ENCODE measurements at places on chromosomes 6 and 20.

DNA sequence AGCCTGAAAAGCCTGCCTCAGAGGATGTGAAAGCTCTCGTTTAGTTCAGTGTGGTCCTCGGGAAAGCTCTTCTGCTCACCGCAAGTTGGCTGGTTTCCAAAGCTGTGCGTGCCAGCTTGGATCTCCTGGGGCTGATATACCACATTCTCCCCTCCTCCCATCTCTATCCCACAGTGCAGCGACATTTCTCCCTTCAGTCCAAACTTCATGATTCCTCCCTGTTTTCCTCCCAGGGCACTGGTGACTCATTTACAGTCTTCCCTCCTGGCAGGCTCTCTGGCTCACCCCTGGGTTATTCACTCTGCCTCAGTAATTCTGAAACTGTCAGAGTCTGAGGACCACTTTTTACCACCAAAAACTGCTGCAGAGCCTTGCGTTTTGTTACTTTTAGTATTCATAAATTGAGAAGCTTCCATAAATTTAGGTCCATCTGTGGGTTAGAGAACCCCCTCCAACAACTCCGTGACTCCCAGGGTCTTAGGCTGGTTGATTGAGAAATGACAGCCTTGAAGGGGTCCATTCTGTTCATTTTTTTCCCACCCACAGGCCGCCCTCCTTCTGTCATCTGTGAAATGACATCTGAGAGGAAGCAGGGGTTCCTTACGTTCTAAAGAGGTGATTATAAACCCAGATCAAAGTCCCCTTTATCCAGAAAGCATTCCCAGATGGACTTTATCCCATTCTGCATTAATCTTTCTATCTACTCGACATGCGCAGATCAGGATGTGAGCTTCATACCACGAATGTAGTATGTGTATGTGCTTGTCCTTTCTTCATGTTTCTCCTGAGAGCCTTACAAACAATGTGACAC lies 6.1 kb downstream of the TRIM10 start:
- DNase-seq, result peak; percentile 90

- no peak for DNase-seq
Measured at GRCh38 chr6:157242791-157243190, 80.5 kb downstream of the TMEM242 start.

- no peak for DNase-seq
Measured at GRCh38 chr20:58229198-58229798, 845 bp upstream of the ANKRD60 start.

- DNase-seq, result no peak
Measured at GRCh38 chr6:144335311-144335861, 50.3 kb downstream of the UTRN start.

- peak; percentile 16 for DNase-seq
Measured at GRCh38 chr6:167031082-167031709, 32.0 kb downstream of the CEP43 start.

GRCh38 chr20:14067603-14068002 lies 72.3 kb downstream of the MACROD2 start:
- no peak for DNase-seq

DNA sequence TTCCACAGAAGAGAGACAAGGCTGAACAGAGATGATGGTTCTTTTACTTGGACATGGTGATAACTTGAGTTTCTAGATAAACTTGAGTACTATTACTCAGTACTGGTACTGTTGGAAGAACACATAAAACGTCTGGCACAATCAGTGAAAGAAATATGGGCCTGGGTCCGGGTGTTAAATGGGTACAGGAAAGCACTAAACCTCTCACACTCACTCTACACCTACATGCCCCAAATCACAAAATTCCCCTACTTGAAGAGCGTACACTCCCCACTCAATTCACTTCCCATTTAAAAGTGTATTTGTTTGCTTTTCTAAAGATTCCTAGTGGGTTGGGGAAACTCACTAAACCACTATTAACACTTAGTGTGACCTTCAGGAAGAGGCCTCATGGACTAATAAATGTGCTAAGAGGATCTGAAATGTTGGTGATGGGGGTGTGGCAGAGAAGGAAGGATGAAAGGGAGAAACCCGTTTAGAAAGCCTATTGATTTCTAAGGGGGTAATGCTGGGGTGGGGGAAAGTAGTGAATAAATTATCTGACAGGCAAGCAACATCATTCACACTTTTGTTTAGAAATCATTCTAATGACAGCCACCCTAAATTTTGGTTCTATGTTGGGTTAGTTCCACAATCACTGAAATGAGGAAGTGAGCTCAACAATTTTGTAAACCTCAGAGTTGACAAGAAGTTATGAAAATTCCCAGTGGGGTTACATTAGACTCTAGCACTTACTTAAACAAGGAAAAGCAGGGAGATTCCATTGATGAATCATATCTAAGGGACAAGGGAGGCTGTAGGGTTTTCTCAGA lies 222.6 kb upstream of the MARCKS start:
- DNase-seq, result peak; percentile 85

DNA sequence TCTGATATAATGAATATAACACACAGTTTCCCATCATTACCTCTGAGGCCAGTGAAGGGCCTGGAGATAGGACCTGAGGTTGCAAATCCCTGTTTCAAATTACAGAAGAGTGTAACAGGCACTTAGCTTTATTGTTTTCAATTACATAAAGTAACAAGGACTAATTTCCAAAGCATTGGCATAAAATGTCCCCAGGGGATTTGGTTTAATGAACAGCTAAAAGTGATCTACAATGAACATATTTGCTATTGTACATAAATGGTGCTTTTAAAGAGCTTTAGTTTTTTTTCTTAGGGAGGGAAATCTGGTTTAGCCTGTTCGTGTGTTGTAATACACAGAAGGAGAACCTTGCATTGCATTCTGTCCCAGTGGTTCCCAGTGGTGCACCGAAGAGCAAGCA lies 54.4 kb downstream of the HMGN3 start:
- no peak for DNase-seq

DNA sequence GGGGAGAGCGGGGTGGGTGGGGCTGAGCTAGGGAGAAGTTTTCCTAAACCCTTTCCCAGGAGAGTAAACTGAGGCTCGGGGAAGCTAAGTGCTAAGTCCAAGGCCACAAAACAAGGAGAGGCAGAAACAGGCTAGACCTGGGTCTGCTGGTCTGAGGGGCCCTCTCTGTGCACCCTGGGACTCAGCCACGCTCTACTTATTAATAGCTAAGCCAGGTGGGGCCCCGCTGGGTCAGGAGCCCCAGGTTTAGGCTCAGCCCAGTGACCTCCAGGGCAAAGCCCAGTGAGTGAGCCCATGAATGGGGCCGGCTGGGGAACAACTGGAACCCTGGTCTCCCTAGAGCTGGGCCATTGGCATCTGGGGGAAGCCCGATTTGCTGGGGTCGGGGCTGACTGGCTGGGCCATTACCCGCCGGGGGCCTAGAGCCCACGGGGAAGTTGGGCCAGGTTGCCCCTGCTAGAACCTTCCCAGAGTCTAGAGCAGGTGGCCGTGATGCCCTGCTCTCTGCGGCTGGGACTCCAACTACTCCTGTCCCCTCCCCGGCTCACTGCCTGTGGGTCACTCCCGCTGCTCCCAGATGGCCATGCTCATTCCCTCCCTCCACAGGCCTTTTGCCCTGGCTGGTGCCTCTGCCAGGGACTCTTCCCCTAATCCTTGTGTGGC lies 24.1 kb upstream of the NOL4L start:
- DNase-seq, result no peak

GRCh38 chr6:165835410-165835851 lies 172.4 kb upstream of the PDE10A start:
- no peak for DNase-seq

- DNase-seq, result no peak
Measured at GRCh38 chr20:43901296-43901695, 13.4 kb upstream of the TOX2 start.

DNA sequence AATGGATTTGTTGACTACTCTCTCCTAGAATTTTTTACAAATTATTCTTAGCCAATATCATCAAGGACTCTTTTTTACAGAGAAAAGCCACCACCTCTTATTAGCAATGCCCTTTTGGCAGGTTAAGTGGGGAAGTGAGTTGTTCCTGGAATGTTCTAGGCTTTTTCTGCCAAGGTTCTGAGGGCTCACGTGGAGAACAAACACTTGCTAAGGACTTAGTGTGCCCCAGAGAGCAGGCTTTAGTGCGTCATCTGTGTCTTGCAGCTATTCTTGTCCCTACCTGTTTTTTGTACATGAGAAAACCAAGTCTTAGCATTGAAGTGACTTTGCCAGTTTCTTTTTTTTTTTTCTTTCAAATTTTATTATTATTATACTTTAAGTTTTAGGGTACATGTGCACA lies 33.5 kb downstream of the CFAP61 start:
- no peak for DNase-seq

DNA sequence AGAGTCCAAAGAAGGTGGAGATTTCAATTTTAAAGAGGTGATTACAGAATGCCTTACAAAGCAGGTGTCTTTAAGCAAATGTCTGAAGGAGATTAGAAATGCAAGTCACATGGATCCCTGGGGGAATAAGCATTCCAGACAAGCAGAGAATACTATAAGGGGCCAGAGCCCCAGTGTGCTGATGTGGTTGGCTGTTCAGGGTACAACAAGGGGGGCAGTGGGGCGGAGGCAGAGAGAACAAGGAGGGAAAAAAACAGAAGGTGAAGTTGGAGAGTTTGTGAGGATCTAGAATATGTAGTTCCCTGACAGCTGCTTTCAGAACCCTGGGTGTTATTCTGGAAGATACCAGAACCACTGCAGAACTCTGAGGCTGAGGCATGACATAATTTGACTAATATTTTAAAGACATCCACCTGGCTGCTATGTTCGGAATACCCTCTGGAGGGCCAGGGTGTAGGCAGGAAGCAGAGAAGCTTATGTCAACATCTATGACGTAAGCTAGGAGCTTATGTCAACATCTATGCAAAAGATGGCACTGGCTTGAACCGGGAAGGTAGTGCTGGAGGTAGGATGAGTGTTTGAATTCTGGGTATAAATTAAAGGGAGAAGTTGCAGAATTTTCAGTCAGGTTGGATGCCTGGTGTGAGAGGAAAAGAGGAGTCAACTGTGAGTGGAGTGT lies 276.3 kb upstream of the AGPAT4 start:
- no peak for DNase-seq

GRCh38 chr20:25227317-25227831 lies 20.5 kb upstream of the PYGB start:
- DNase-seq, result peak; percentile 77

GRCh38 chr6:1607516-1608221 lies 2.0 kb upstream of the FOXC1 start:
- DNase-seq, result no peak

DNA sequence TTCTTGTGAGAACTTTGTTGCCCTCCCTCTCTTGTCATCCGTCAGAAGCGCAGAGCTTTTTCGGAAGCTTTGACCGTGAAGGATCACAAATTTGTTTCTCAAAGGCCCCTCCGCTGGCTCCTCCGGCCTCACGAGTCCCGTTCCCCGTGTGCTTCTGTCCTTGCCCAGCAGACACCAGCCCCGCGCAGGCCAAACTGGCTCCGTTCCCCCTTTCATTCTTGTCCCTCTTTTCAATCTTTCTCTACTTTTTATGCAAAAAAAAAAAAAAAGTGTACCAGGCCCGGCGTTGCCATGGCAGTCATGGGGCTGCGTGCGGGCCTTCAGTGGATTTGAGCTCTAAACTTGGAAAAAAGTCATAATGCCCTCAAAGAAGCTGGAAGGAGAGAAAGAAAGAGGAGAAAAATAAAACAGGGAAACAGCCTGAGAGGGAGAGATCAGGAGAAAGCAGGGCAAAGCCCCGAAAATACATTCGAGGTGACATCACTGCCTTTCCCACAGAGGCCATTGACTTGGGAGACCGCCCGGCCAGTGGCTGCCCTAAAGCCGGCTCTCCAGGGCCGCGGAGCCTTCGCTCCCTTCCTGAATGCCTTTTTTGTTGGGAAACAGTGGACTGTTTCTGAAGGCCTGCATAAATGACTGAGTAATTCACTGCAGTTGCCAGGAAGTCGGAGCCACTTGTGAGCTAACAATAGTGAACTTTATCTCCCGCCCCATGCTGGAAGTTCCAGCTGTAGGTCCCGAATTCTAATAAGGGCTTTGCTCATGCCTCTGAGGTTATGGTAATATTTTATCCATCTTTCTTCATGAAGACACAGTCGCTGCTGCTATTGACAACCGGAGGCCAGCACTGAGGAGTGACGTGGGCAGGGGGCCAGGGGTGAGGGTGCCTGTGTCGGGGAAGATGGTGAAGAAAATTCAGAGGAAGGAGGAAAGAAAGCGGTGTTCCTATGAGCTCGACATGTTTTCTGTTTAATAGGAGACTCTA lies 670.9 kb downstream of the QKI start:
- DNase-seq, result peak; percentile 82

- DNase-seq, result no peak
Measured at GRCh38 chr6:32604434-32604877, 14.8 kb upstream of the HLA-DRB1 start.

DNA sequence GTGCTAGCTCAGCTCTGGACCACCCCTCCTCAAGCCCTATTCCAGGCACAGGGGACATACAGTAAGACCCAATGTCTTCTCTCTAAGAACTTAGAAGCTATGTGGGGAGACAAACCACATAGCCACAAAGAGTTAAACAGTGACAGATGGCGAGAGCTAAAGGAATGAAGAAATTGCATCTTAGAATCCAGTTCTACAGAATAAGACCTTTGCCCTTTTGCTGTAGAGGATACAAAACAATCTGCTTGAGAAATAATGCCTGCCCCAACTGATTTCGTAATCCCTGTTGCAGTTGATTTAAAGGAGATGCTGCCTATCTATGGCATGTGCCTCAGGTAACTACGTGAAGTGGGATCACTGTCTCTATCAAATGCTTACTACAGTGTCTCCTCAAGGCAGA lies 31.2 kb downstream of the TNFRSF21 start:
- peak; percentile 35 for DNase-seq

DNA sequence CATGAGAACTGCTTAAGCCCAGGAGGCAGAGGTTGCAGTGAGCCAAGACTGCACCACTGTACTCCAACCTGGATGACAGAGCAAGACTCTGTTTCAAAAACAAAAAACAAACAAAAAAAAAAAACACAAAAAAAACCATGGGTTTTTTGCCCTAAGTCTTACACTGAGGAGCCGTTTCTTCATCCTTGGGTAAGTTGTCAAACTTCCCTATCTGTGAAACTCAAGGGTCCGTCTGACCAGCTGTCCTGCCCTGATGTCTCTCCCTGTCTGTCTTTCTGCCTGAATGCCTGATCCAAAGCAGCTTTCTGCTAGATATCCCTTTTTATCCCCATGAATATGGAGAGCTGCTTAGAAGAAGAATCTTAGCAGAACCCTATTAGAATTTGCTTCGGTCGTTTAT lies 41.3 kb upstream of the CLDN20 start:
- DNase-seq, result no peak

- no peak for DNase-seq
Measured at GRCh38 chr20:19924255-19924654, 92.9 kb upstream of the NAA20 start.

DNA sequence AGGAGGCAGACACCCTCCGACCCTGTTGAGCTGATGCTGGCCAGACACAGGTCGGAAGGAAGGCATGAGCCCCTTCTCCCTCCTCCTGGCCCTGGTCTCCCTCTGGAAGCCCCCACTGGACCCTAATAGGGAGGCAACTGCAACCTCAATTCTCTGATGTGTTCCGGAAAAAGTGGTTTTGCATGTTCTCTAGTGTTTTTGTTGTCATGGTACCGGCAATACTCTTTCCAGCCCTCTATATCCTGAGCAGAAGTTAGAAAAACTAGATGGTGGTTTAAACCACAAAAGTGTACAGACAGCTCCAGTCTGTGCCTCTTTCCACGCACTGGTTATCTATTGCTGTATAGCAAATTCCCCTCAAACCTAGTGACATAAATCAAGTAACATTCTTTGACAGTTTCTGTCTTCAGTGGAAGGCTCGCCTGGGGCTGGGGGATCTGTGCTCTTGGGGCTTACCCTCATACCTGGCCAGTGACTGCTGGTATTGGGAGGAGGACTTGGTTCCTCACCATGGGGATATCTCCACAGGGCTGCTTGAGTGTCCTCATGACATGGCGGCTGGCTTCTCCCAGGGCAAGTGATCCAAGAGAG lies 37.0 kb downstream of the SYTL3 start:
- DNase-seq, result no peak
